ENCODE measurements at places on chromosomes 7 and 10. TPM values are rescaled to one million over a fixed set of nuclear protein-coding genes. Genes with fewer than 3 reads are reported as not detected.

DNA sequence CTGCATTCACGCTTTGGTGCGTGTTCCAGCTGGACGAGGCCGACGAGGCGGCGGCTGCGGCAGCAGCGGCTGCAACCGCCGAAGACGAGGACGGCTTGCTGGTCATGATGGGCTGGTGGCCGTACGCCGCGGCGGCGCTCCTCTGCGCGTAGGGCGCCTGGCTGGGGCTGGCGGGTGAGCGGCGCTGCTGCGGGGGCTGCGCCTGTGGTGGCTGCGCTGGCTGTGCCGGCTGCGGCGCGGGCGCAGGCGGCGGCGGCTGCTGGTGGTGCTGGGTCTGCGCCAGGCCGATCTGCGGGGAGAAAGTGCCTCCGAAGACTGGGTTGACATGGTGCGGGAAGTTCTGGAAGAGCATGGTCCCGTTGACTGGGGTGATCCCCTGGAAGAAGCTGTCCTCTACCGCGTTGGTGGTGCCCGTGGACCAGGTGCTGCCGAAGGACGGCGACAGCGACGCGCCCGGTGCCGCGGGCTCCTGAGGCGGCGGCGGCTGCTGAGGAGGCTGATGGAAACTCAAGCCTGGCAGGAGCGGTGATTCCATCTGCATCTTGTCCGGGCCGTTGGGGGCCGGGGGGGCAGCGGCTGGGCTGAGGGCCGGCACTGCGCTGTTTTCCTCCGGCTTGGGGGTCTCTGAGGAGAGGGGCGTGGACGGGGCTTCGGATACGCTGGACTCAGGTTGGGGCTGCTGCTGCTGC, 51.1 kb downstream of the CPEB3 start:
- peak; percentile 67 for DNase-seq

Gene HOXA5
- 8.0 TPM for total RNA-seq

Gene RTKN2
- 0.29 TPM for total RNA-seq

DNA sequence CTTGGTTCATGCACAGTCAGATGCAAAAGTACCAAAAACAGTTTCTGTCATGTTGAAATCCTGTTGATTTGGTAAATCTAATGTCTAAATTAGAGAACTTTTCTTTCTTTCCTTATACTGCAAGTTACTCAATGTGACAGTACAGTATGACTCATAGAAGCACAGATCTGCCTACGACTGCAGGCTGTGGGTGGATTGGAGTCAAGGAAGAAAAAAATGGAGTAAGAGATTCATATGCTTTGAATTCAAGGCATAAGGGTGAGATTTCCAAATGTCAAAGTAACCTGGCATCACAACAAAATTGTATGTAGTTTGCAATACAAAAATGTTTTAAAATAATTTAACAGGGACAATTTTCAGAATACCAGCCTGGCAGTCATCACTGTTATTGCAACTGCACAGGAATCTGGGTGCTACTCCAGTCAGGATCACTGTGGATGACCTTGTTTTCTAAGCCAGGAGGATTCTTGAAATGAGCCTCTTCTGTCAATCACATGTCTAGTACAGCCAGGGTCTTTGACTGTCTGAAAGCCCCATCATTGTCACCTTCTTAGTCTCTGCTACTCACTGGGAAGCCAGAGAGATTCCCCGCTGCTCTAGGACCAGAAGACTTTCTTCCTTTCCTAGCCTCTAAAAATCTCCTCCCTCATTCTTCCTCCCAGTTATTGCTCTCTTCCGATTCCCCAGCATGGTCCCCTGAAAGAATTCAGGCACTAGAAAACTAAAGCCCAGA, 83.6 kb downstream of the CD36 start:
- no peak for DNase-seq

GRCh38 chr7:17580856-17581255, 282.4 kb downstream of the AHR start:
- DNase-seq, result no peak

GRCh38 chr7:52325237-52325636, 710.2 kb upstream of the POM121L12 start:
- no peak for DNase-seq

- peak; percentile 93 for DNase-seq
Observed at GRCh38 chr7:74206589-74207120, 3.2 kb upstream of the LAT2 start.

- no peak for DNase-seq
Observed at GRCh38 chr10:63692220-63692896, 171.2 kb downstream of the REEP3 start.

DNA sequence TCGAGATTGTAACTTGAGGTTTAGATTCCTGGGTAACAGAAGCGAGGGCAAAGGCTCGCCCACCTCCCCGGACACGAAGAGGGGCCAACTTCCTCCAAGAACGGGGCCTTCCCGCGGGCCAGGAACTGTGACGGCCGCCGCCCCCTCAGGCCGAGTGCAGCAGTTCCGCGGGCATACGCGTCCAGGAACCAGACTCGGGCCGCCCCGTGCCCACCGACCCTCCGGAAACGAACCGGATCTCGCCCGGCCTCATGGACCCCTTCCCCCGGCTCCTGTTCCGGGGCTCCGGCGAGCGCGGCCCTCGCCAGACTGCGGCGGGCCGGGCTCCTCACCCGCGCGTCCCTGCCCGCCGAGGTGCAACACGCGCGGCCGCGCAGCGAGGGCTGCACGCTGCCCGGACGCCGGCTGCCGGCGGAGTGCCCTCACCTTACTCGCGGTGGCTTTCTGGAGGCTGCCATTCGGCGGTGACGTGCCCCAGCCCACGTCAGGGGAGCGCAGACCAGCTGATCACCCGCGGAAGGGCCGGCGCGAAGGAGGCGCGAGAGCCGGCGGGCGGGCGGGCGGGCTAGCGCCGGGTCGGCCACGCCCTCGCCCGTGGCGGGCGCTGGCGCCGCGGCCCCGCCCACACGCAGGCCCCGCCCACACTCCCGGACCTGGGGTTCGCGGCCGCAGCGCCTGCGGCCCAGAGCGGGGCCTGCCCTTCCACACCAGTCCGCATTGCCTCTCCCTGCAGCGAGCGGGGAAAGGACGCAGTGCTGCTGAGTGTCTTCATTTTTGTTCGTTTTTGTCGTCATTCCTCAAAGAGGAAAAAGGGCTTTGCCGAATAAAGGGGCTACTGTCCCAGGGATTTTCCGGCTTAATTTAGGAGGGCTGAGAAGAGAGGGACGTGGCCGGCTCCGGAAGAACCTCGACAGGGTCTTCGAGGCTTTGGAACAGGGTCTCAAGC, at the start of gene XPNPEP1:
XPNPEP1 (minus strand) TSS at position 536 of the 946 bp plus-strand sequence; CDS start at position 458, 78 bp downstream.
- peak; percentile 95 for DNase-seq

- DNase-seq, result no peak
Observed at GRCh38 chr10:88041243-88042159, 178.1 kb downstream of the PTEN start.

- DNase-seq, result no peak
Observed at GRCh38 chr7:72538147-72538546, 126.0 kb upstream of the CALN1 start.

DNA sequence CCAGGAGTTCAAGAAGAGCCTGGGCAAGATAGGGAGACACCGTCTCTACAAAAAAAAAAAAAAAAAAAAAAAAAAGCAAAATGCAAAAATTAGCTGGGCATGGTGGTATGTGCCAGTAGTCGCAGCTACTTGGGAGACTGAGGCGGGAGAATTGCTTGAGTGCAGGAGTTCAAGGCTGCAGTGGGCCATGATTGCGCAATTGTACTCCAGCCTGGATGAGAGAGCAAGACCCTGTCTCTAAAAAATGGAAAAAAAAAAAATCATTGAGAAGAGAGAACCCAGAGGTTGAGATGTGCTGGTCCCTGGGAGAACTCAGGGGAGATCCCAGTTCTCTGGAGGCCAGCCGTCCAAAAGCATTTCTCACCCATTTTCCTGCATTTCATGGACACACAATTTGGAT, 95.2 kb downstream of the GALNT17 start:
- no peak for DNase-seq

DNA sequence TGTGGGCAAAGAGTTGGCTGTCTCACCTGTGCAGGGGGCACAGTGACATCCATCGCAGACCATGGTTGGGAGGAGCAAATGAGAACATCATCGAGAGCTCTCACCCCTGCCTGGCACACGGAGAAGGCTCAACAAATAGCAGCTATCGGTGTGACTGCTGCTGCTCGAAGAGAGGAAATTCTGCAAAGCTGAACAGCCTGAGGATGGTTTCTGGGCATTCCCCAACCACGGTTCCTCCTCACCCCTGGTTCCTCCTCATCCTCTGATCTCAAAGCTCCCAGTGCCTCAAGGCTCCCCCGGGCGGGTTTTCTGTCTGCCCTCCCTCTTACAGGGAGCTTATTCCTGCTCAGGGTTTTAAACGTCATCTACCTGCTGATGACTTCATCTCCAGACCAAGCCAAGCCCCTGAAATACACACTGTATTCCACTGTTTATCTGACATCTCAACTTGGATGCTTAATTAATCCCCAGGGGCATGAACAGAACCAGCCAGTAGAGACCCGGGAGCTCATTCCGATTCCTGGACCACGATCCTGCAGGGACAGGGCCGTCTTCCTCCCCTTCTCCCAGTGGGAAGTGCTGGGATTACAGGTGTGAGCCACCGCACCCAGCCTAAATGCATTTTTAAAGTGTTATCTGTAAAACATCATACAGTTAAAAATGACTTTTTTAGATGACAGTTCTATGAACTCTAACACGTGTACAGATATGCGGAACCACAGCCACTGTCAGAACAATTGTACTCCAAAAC, 19.5 kb upstream of the NOM1 start:
- no peak for DNase-seq

- DNase-seq, result no peak
Observed at GRCh38 chr10:62636825-62637248, 167.7 kb upstream of the ADO start.

Gene GATA3
- total RNA-seq, result 0.78 TPM

Gene ELFN1
- 4.8 TPM for total RNA-seq

Gene LBX1
- not detected for total RNA-seq

Gene MKX
- total RNA-seq, result 4.5 TPM

Gene ADD3
- 80.9 TPM for total RNA-seq

DNA sequence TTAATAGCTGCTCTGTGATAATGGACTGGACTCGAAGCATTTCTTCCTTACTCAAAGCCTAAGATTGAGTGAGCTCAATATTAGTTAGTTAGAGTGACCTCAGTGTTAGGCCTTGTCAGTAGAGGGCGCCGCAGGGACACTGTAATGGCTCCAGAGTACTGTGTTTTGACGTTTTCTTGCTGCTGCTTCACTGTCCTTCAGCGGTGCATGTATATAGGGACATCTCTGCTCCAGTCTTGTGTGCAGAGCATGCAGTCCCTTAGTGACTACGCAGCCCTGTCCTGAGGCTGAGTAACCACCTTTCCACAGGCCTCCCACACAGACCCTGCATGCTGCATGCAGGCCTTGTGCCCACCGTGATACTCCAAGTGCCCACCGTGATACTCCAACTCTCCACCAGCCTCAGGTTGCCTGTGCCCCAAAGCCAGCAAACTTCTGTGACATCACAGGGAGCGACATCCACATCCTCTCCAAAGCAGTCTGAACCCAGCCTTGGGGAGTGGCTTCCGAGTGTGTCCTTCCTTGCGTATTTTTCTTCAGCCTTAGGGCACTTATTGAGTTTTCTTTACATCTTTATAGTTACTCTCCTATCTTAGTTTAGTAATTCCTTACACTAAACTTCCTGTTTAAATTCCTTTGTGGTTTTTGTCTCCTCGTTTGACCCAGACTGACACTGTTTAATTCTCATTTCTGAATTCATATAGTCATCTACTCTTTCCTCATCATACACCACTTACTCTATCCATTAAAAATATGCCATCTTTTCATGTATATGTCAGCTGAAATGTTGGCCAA, 118.2 kb downstream of the JAZF1 start:
- peak; percentile 80 for DNase-seq

DNA sequence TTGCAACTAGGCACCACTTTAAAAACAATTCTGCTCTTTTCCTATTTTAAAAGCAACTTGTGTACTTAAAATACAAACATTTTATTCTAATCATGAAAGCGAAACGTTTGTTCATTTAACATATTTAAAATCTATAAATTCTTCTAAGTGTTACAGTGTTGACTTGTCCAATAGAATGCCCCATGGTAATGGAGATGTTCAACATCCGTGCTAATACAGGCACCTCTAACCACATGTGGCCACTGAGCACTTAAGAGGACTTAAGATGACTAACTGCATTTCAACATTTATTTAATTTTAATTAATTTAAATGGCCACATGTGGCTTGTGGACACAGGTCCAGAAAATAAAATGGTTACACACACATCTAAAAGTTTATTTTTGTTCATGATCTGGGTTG, 115.1 kb downstream of the TPK1 start:
- no peak for DNase-seq

GRCh38 chr10:68601501-68602265, 41.5 kb downstream of the TET1 start:
- DNase-seq, result no peak

- DNase-seq, result no peak
Observed at GRCh38 chr7:54546081-54546985, 4.2 kb downstream of the VSTM2A start.

- DNase-seq, result no peak
Observed at GRCh38 chr10:61759751-61760150, 97.0 kb downstream of the CABCOCO1 start.

Gene CPXM2
- 116 TPM for total RNA-seq

DNA sequence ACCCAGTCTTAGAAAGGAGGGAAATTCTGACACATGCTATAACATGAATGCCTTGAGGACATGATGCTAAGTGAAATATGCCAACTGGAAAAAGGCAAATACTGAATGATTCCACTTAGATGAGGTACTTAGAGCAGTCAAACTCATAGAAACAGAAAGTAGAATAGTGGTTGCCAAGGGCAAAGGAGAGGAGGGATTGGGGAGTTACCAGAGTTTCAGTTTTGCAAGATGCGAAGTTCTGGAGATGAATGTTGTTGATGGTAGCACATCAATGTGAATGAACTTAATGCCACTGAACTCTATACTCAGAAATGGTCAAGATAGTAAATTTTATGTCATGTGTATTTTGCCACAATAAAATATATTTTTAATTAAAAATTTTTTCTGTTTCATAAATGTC, 38.9 kb downstream of the DRGX start:
- no peak for DNase-seq

DNA sequence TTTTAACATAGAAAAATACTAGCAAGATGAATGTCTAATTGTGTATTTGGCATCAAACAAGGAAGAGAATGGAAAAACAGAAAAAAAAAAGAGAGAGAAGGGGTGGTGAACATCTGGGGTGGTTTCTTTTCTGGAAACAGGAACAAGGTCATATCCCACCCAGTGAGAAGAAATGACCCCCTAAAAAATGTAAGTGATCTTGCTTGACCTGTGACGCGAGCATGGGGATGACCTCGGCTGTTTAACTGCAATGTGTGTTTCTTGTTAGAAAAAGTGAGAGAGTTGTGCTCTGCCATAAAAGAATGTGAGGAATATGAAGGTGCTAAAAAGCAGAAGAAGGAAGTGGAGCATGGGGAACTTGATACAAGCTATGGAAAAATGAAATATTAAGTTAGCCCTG, 258.5 kb downstream of the AGMO start:
- DNase-seq, result no peak

DNA sequence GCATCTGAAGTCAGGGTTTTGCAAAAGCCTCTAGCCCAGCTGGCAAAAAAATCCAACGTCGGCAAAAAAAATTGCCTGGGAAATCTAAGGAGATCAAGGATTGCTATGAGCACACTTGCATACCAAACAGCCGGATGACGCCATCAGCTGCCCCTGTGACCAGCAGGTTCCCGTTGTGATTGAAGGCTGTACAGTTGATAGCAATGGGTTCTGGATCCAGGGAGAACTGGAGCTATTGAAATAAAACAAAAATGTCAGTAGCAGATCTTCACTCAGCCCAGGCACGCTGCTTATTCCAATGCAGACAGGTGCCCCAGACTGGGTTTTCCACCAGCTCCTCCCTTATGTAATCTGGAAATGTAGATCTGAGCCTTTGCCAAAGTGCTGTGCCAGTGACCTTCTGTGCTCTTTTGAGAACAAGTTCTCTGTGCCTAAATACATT, 18.7 kb upstream of the CYREN start:
- peak; percentile 15 for DNase-seq

Gene MRC1
- total RNA-seq, result 58.3 TPM

GRCh38 chr10:106900016-106900652, 264.4 kb downstream of the SORCS1 start:
- no peak for DNase-seq
